HuH-7.5 (cell line): ENCODE measurements at places on chromosomes 3 and 15.

DNA sequence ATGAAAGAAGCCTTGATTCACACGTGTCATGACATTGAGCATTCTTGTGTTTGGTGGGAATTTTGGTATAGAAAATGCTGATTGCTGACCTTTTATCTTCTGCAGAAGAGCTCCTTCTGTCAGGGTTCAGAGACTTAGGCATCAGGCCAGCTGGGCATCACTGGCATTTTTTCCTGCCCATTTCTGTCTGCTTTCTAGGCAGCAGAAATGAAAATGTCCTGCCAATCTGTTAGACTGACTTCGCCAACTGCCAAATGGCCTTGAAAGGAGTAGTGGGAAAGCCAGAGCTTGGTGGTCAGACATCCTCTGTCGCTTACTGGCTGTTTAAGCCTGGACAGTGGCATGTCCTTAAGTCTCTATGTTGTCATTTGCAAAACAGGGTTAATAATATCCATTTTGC lies 57.4 kb downstream of the EEFSEC start:
- no peak for DNase-seq

DNA sequence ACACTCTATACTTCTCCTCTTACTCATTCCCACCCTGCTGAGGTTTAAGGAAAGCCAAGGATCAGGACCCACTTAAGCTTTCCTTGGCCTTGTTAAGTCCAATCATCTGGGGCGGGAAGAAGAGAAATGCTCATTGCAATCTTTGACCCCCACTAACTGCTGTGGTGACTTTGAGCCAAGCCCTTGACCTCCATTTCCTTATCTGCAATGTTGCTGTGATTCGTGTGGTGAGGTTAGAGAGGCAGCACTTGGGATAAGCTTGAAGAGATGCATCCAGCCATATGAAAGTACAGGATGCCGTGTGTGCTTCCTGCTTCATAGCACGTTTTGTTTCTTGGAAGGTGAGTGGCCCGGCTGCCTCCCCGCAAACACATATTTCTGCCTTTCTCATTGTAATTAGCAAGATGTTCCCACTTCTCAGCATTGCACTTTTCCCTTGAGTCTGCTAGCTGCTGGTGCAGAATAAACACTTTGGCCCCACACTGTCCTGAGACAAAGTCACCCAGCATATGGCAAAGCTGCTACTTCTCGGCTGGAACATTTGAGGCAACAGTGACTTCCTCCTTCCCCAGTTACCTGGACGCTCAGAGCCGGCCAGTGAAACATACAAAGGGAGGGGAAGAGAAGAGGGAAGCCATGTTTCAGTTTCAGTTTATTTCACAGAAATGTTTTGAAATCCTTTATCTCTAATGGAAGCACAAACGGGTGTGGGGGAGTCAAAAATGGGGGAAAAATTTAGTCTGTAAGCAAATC lies 10.5 kb upstream of the NUDT16 start:
- DNase-seq = no peak

DNA sequence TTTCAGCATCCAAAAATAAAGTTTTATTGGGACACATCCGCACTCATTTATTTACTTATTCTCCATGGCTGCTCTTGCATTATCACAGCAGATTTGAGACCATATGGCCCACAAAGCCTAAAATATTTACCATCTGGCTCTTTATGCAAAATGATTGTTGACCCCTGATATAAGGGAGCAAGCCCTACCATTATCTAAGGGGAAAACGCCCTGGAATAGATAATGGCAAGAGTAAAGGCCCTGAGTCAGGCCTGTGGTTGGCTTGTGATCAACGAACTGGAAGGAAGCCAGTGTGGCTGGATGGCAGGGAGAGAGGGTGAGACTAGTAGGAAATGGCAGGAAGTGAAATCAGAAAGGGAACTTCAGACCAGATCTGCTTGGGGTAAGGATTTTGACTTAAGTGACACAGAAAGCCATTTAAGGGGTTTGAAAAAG lies 24.6 kb upstream of the DMXL2 start:
- no peak for DNase-seq

DNA sequence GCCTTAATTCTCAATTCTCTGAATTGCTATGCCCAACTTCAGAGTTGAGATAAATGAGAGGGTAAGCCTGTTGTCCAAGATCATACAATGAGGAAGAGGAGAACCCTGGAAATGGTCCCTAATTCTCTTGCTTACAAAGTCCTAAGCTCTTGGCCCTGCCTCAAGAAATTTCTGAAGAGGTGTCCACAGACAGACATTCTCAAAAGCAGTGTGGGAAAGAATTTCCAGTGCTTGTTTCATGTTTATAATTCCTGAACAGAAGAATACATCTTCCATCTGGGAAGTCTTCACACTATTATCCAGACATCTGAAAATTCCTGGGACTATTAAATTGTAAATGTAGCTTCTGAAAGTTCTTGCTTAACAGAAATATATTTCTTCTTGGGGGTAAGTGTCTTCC lies 166.8 kb upstream of the LRTM1 start:
- no peak for DNase-seq

DNA sequence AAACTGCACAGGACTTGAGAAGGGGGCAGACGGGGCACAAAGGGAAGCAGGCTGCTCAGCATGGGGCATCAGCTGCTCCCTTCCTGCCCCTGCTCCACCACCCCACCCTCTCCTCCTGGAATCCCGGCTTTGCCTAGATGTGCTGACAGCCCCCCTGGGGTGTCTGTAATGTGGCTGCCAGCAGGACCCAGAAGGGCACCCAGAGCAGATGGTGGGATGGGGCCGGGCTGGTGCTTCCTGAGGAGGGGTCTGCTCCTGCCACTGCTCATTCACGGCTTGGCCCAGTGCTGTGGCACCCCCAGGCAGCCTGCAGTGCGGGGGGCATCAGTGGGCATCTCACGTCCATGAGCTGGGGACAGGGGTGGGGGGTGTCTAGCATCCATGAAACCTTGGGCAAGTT lies 10.2 kb downstream of the H1-8 start:
- no peak for DNase-seq

- DNase-seq = no peak
Observed at GRCh38 chr3:87307805-87308204, 31.4 kb upstream of the POU1F1 start.

DNA sequence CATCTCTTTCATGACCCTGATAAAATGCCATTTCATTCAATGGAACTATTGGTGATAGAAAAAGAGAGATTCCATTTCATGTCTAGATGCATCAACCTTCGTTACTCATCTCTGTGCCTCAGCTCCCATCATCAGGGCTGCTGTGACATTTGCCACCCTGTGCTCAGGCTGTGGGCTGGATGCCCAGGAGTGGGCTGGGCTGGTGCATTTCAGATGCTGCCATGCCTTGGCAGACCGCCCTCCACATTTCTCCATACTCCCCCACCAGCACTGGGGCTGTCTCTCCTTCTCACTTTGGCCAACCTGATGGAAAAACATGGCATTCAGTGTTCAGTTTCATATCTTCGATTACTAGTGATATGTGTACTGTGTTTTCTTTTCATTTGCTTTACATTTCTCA lies 59.1 kb downstream of the DNASE1L3 start:
- no peak for DNase-seq

- DNase-seq = no peak
Observed at GRCh38 chr3:155853214-155854140, 750 bp downstream of the SLC33A1 start.

GRCh38 chr15:69841113-69841828 lies 256.4 kb downstream of the TLE3 start:
- DNase-seq = no peak

DNA sequence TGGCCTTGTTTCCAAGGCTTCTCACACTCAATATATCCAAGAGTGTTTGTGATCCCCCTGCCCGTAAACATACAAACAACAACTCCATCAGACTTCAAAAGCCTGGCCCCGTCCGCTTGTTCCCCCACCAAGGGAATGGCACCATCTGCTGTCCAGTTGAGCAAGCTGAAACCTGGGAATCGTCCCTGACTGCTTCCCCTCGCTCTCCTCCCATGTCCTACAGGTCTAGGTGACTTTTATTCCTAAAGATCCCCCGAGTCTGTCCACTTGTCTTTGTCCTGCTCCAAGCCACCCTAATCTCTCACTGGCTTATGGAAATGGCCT lies 27.9 kb upstream of the FAM174B start:
- no peak for DNase-seq

- DNase-seq = no peak
Observed at GRCh38 chr3:134852893-134853351, 57.9 kb downstream of the EPHB1 start.

DNA sequence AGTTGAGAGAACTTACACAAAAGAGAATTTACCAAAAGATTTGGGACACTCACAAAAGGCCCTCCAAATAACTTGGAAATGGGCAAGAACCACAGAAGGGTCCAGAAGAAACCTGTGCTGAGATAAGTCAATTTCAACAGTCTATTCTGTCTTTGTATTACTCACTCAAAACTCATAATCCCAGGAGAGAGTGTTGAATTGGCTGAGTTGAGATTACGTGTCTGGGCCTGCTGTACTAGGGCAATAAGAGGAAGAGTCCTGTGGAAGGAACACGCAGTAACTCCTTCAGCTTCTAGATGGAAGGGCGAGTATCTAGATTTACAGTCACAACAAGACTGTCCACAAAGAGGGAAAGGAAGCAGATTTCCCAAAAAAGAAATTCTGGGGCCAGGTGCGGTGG lies 42.5 kb upstream of the DYNC1LI1 start:
- no peak for DNase-seq

- DNase-seq = no peak
Observed at GRCh38 chr15:68493629-68494028, 61.7 kb upstream of the ITGA11 start.

DNA sequence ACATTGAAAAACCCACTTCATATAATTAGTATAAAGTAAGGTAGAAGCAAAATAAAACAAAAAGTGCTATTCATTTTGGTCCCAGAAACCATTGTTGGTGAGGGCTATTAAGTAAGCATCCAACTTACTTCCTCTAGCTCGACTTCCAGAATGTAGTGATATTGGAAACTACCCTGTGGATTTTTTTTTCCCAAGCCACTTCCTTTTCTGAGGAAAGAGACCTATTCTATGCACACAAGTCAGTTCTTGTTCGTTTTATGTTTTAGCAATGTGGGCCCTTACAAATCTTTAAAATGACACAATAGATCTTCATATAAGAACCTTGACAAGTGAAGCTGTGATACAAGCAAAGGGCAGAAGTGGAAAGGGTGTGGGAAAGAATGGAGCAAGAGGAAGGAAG lies 402.0 kb upstream of the TBL1XR1 start:
- no peak for DNase-seq
